ENCODE measurements at places on chromosomes 3 and 15.

- no peak for DNase-seq
Observed at GRCh38 chr3:146128939-146129338, 32.0 kb downstream of the PLOD2 start.

DNA sequence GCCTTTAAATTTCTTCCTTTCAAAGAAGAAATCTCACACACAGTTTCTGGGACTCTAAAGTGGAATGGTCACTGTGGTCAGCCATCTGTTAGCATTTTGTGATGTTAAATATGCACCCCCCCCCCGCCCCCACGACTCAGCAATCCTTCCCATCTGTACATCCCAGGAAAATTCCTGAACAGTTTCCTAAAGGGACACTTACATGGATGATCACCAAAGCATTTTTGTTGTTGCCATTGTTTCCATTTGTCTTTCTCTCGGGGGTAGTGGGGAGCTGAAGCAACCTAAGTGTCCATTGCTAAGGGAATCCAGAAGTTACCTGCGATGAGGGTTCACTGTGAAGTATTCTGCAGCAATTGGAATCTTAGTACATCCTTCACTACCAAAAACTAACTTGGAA, 71.4 kb downstream of the TAFA4 start:
- no peak for DNase-seq

GRCh38 chr3:113179235-113179824, 32.0 kb upstream of the BOC start:
- no peak for DNase-seq

- no peak for DNase-seq
Observed at GRCh38 chr3:28036599-28037575, 204.5 kb upstream of the CMC1 start.

DNA sequence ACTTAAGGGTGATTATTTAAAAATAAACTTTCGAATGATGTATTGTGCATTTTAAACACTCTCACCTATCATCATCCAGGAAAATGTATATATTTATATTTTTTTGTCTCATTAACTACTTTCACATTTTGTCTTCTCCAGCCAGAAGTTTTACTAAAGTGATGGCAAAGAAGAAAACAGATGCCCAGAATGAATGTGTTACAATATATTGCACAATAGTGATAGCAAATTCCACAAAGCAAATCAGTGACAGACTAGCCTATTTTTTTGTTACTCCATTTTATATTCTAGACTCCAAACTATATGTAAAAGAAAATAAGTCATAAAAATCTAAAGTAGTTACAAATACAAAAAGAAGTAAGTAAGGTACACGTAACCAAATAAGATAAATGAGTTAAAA, 414.7 kb downstream of the EPHA3 start:
- DNase-seq = no peak
